Right hindlimb (tissue), 1 donor: ENCODE measurements at places on chromosomes 5 and 9.

- no peak for DNase-seq
Measured at GRCh38 chr5:149886692-149887470, 57.7 kb downstream of the PDE6A start.

- no peak for DNase-seq
Measured at GRCh38 chr9:122020398-122020797, 72.7 kb downstream of the TTLL11 start.

DNA sequence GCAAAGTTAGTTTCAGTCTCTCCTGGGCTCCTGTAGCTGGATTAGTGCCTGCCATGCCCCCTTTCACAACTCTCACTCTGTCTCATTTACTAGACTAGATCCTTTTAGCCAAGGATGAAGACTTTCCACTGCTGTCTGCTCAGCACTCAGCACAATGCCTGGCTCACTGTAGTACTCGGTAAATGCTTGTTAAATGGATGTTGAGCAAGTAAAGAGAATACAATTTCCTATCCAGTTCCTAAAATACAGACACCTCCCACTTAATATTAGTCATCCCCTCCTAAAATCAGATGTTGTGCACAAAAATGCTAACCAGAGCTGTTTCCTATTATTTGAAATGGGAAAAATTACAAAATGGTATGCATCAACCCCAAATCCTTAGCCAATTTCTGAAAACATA is 195.8 kb downstream of the SREK1 start:
- no peak for DNase-seq

- no peak for DNase-seq
Measured at GRCh38 chr9:114164191-114164794, 9.0 kb downstream of the COL27A1 start.

- no peak for DNase-seq
Measured at GRCh38 chr5:89351222-89351621, 468.2 kb upstream of the MEF2C start.

- no peak for DNase-seq
Measured at GRCh38 chr9:108278341-108278740, 577.4 kb downstream of the ACTL7B start.

DNA sequence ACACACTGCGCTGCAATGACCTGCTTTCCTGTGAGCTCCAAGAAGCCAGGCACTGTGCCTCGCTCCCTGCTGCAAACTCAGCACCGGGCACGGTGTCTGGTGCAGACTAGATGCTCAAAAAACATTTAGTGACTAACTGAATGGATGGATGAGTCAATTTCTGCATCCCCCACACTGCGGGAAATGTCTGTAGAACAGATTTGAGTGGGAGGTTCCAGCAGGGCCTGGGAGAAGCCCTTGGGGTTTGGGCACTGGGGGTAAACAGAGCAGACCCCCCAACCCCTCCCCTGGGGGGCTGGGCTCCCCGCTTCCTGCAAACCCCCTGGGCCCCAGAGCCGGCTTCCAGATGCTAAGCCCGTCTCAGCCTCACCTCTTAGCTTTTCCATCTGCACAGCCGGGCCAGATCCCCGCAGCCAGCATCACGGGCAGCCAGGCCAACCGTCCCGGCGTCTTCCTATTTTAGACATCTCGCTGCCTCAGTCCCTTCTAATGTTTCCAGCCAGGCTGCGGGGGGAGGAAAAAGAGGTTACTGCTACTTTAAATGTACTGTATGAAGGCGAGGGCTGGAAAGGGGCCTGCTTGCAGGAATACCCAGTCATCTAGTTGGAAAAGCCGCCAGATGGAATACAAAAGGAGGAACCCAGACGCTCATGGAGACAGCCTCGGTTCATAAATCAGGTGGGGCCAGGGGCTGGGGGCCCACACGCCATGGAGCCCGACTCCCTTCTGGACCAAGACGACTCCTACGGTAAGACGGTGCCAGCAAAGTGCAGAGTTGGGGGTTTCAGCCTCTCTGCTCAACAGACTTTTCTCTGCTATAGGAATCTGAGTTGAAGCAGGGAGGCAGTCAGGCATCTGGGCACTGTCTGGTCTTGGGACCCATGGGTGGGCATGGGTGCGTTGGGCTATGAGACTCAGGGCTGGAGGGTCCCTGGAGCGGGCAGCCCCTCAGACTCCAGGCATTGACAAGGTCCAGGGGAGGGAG is 67.1 kb upstream of the GGTA1 start:
- peak; percentile 90 for DNase-seq

DNA sequence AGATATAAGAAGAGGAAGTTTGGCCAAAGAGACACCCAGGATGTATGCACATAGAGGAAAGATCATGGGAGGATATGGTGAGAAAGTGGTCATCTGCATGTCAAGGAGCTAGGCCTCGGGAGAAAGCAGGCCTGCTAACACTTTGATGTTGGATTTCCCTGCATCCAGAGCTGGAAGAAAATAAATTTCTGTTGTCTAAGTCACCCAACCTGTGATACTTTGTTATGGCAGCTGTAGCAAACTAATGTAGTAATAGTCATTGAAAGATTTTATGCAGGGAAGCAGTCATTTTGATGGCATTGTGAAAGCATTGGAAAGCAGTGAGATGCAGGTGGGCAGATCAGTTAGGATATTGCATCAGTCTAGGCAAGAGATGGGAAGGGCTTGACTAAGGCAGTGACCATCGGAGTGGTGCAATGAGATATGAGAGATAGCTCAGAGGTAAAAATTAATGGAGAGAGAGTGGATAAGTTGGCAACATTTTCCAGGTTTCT is 24.5 kb upstream of the FOCAD start:
- no peak for DNase-seq

DNA sequence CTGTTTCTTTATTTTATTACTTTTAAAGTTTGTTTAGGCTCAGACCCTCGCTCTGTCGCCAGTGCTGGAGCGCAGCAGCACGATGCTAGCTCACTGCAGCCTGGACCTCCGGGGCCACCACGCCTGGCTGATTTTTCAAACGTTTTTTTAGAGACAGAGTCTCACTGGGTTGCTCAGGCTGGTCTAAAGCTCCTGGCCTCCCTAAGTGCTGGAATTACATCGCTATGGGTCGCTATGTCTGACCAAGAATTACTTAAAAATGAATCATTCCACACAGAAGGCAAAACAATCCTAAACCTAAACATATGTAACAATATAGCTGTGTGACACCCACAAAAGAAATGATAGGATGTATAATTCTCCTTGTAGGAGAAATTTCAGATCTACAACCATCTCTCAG is 86.9 kb upstream of the SIMC1 start:
- DNase-seq = no peak

- no peak for DNase-seq
Measured at GRCh38 chr5:109743041-109743531, 53.4 kb downstream of the MAN2A1 start.

DNA sequence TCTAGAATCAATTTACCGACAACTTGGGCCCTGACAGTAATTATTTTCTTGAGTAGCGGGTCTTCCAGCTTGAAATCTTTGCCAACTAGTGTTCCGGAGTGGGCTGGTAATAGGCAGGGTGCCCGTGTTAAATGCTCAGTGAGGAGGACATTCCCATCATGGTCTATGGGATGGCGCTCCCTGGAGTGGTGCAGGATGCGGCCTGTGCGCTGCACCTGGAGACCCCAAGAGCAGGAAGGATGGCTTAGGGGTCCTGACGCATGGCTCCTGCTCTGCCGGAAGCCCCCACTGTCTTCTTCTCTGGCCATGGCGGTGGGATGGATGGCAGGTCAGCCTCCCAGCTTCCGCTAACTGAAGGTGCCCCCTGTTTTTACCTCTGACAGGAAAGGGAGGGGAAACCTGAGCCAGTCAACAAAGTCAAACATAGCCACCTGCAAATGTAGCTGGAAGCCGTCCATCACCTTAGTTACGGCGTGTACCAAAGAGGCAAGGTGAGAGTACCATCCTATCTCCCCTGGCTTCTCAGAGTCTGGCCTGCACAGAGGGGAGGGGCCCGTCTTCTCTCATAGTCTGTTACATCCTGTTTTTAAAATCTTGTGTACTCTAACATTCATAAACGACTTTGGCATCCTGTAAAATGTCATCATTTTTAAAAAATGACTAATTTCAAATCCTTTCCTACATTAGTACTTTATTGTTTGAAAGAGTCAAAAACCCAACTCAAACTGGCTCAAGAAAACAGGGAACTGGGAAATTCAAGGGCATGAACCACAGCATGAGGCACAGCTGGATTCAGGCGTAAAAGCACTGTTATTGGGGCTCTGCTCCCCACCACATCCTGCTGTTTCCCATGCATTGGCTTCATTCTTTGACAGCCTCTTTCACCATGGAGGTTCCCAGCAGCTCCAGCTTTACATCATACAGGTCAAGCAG is 28.5 kb upstream of the UNC5A start:
- DNase-seq = no peak
